ELR (cell line): ENCODE measurements at places on chromosomes 12 and 14.
A peak's percentile ranks its signal among the peaks of the same experiment; 100 is the strongest.

- peak; percentile 28 for DNase-seq
Observed at GRCh38 chr12:110704750-110705149, 15.8 kb upstream of the HVCN1 start.

- DNase-seq, result no peak
Observed at GRCh38 chr12:40769846-40770245, 77.6 kb downstream of the CNTN1 start.

DNA sequence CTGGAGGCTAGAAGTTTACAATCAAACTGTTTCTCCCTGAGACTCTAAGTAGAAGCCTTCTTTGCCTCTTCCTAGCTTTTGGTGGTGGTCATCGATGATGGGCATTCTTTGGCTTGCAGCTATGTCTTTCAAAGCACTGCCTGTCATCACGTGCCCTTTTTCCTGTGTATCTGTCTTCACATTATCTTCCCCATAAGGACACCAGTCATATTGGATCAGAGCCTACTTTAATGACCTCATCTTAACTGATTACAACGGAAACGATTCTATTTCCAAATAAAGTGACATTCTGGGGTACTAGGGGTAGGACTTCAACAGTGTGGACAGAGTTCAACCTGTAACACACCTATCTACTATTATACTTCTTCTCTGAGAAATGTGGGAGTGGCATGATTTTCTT lies 31.1 kb upstream of the IFNG-AS1 start:
- no peak for DNase-seq

DNA sequence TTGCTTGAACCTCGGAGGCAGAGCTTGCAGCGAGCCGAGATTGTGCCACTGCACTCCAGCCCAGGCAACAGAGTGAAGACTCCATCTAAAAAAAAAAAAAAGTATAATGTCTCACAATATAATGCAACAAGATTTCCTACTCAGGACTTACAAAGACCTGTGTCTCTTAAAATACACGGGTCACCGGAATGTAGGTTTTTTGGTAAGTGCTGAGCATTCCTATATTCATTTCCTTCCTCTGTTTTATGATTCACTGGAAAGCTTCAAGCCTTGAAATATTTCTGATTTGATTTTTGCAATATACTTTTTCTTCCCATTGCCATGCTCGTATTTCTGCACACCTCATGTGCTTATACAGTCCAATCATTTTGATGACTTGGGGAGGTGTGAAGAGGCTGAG lies 245.8 kb downstream of the FBXL14 start:
- peak; percentile 55 for DNase-seq

DNA sequence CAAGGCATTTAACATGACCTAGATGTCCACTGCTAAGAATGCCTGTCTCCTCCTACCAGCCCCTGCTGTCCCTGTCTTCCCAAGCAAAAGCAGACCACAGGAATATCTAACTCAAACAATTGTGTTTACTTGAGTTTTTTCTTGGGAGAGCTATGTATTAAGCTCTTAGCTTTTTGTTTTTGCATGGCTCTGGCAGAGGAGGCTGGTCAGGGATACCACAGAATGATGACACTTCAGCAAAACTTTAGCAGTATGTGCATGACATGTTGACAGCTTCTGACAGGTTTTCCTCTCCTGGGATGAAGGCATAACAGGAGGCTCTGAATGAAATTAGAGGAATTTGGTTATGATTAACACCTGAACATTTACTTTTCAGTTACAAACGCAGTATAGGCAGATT lies 6.9 kb downstream of the TMBIM6 start:
- DNase-seq, result no peak

- peak; percentile 47 for DNase-seq
Observed at GRCh38 chr12:48973941-48974673, 2.6 kb upstream of the WNT10B start.
